SW480 (cell line): ENCODE measurements at places on chromosomes 2 and 18.

DNA sequence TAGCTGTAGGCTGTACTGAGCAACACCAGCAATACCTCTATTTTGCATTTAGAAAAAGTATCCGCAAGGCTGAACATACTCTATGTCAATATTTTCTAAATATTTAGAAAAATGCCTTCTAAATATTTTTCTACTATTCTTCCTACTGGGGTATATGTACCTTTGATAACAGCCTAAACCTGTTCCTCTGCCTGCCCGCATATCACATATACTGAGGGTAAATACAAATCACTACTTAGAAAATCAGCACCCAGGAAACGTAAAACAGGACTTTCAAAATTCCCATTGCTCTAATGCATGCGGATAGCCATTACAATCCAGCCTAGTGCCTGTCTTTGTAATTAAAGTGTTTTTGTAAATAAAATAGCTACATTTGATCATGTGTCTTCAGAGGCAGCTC, 56.1 kb downstream of the NCKAP5 start:
- no peak for DNase-seq

DNA sequence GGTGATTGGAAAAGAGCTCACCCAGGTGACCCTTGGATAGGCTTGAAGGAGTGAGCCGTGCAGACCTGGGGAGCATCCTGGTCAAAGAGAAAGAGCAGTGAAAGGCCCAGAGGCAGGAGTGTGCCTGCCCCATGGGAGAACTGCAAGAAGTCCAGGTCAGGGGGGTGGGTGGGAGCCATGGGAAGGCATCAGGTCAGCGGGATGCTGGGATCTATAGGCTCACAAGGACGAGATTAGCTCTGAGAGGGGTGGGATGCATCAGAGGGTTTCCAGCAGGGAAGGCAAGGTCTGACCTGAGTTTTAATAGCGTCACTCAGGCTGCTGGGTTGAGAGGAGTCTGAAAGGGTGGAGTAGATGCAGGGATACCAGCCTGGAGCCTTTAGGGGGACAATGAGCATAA, 158.6 kb downstream of the SMAD7 start:
- no peak for DNase-seq

GRCh38 chr2:181540421-181540820, 83.2 kb downstream of the ITGA4 start:
- no peak for DNase-seq

- no peak for DNase-seq
Observed at GRCh38 chr2:224252631-224253030, 149.3 kb downstream of the FAM124B start.

DNA sequence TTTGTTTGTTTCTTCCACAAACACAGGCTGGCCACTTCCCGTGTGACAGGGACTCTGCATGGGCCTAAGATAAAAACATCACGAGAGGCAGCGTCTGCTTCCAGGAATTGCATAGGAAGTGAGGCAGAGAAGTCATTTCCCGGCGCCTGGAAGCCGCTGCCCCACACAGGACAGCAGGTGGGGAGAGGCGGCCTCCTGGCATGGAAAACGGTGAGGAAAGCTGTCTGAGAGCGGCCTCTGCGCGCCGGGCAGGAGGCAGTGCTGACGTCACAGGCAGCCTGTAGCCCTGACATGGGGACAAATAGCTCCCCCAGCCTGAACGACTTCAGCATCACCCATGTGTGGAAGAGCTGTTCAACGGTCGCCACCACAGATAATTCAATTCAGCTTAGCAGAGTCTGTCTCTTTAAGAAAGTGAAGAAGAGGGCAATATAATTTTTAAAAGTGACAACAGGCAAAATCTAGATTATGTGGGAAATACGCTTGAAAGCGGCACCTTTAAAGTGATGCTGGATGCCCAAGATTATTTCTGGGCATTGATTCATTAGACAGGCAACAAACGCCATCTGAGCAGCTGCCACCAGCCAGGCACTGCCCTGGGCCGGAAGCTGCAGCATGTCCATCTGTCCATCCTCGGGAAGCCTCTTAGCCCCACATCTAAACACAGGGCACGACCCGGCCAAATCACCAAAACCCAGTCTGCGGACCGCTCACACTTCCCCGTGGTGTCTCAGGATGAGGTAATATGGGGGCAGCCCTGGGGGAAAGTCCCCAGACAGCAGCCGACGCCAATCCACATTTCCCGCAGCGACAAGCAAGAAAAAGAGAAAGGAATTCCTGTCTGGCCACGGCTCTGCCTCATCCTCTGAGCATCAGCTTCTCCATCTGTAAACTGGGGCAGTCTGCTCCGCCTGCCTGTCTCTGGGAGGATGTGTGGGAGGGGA, 138.9 kb downstream of the PXDN start:
- DNase-seq: no peak

DNA sequence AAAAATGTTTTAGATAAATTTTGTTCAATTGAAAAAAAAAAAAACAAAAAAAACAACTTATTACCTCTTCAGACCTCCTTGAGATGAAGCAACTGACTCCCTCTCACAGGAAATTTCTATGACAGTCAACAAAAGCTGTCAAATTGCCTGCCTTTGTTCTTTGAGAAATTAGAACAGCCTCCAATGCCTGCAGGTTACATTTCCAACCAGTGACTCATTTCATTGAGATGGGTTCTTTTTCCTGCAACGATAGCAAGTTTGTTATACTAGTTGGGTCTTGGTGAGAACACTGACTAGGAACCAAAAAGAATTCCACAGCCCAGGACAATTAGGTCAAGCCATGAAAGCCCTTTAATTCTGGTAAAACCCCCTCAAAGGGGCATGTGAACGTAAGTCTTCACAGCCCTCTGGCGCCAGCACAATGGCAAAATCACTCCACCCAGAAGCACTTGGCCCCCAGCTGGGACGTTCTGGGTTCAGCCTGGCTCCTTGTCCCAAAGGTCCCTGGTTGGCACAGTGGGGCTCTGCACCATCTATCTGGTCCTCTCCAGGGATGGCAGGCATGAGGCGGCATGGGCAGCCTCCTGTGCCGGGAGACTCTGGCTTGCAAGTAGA, 87.0 kb downstream of the SPP2 start:
- DNase-seq: peak; percentile 44

DNA sequence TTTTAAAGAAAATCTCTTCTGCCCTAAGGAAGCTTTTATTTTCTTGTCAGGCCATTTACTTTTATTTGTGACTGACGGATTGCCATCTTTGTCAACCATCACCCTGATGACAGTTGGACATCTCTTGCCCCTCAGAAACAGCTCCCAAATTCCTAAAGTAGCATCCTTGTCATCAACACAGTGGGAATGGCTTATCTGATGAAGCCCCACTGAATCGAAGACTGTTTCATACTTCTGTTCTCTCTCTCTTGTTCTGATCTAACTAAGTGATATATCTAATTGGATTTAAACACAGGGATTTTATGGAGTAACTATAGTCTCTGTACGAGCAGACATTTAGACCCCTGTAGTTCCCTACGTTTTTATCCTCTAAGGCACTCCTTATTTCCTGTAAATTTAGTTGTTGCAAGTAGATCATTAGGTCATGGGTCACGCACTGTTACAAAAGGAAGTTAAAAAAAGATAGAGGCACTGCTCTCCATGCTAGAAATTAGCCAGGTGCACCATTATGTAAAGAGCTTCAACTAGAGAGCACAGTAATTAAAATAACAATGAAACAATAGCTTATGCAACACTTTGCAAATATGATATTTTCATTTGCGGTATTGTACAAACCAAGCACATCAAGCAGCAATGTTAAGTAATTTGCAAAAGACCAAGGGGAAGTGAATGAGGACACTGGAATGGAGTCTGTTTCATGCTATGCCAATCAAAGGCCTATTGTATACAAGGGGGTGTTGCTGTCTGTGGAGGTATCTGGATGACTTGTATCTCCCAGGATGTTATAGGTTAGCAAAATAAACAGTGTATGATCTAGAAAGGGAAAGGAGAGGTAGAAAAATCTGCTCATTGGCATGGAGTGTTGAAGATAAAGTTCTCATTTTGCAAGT, 284.7 kb downstream of the LRRTM1 start:
- peak; percentile 74 for DNase-seq
